NCI-H82 (cell line): ENCODE measurements at places on chromosomes 7 and 10.

GRCh38 chr10:79379512-79380124 is 32.3 kb downstream of the PPIF start:
- no peak for DNase-seq

DNA sequence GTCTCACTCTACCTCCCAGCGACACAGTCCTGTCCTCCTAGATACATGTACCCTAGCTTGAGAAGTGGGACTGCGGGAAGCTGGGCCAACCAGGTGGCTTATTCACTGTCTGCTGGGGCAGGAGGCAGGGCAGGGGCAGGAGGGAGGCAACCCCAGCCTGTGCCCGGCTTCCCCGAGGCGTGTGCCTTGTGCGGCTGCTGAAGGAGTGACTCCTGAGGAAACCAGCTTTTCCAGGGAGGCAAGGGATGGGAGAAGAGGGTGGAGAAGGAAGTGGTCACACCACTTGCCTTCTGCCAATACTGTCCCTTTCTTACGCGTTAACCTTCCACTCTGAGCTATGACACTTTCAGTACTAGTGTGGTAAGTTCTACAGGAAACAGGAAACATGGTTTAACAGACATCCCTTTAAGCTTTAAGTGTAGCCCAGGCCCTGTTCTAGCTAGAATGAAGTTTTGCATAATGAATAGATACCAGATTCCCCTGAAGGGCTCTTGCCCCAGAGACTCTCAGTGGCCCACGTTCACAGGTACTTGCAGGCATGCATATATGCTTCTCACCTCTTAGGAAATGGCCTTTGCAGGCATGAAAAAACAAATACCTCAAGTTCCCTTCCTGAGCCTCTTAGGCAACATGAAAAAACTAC is 40.6 kb downstream of the SYPL1 start:
- no peak for DNase-seq

GRCh38 chr10:43824934-43825333 is 176.3 kb upstream of the ZNF32 start:
- DNase-seq: no peak

DNA sequence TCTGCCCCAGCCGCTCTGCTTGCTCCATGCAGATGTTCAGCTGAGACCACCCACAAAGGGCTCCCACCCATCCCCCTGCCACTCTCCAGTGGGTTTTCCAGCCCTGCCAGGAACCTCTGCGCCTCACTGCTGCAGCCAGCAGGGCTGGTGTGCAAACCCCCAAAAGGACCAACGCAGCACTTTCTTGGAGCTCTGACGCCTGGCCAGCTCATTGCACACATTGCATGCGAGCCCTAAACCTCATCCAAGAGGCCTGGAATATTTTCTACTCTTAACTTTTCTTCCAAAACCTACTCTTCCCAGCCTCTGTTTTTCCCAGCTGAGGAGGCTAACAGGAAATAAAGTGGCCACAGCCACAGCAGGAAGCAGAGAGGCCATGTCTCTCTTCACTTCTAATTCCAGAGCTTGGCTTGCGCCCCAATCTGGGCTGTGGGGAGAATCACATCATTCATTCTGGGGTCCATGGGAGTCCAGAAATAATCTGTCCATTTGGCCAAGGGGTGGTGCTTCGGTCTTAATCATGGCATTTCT is 4.6 kb upstream of the FAM170B start:
- no peak for DNase-seq

DNA sequence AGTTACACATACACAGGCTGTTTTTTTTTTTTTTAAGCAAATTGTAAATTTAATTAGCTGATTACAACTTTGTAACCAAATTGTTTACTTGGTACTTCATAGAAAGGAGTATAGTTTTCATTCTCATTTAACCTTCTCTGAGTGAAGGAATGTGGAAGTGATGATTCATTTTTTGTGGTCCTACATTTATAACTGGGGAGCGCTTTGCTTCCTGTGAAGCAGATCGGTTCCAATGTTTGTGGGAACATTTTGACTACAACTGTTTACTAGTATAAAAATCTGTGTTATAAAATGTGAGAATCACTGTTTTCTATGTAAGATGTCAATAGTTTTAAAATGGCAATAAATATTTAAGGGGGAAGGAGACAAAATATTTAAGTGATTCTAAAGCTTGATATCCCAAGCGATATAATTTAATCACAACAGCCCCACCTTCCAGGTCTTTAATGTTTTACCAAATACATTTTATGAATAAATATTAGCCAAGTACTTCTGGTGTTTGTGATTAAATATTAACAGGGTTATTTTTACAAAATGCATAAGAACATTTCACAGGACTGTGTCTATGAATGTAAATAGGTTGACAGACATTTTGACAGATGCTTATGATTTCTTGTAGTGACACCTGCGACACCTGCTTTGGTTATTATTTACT is 57.1 kb downstream of the NXPH1 start:
- DNase-seq: no peak

GRCh38 chr10:112775892-112776674 is 174.0 kb upstream of the TCF7L2 start:
- DNase-seq: peak; percentile 89

DNA sequence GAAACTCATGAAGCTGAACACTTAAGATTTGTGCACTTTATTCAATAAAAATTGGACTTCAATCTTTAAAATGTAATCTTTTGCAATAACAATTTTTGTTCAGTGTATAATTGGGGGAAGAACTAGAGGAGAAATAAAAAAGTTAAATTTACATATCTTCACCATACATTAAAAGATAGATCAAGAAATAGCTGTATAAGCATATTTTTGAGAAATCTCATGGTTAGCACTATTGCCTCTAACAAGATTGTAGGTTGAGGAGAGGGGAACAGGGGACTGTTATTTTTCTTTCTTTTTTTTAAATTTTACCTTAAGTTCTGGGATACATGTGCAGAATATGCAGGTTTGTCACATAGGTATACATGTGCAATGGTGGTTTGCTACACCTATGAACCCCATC is 5.3 kb downstream of the AMPH start:
- DNase-seq: no peak
